ENCODE measurements at places on chromosomes 13 and 19.

- DNase-seq: no peak
Observed at GRCh38 chr13:99829161-99829560, 142.4 kb downstream of the ZIC5 start.

DNA sequence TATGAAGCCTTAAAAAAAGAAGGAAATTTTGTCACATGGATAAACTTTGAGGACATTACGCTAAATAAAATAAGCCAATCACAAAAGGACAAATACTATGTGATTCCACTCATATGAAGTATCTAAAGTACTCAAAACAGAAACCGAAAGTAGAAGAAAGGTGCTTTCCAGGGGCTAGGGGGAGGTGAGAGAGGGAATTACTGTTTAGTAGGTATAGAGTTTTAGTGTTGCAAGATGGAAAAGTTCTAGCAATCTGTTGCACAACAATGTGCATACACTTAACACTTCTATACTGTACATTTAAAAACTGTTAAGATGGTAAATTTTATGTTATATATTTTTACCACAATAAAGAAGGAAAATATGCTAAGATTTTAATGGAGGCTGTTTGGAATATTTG is 83.0 kb downstream of the POLR1D start:
- no peak for DNase-seq

DNA sequence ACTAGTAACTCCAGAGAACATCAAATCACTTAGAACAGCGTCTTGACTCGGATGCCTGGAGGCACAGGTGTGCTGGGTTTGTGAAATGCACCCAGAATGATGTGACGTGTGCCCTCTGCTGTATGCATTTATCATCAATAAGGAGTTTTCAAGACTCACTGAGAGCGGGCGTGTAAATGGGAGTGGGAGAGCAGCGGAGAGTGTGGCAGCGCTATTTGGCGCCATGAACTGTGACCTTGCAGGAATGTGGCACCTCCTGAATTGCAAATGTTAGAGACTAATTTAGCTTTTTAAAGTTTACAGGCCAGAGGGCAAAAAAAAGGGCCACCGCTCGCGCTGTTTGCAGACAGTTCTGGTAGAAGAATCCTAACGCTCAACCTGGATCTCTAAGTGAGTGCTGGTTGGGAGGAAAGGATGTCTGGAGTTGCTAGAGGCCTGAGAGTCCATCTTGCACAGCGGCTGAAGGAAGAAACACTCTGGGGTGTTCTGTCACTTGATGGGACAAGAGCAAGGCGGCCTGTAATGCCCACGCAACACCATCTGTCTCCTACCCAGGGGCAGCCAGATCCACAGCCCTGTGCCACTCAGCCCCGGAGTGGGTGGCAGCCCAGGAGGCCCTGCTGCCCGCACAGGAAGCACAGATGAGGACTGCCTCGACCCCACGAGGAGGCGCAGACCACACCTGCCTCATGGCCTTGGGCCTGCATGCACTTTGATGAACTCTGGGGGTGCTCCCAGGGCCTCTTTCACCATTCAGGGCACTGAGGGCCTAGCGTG is 19.7 kb downstream of the RANBP3 start:
- no peak for DNase-seq

DNA sequence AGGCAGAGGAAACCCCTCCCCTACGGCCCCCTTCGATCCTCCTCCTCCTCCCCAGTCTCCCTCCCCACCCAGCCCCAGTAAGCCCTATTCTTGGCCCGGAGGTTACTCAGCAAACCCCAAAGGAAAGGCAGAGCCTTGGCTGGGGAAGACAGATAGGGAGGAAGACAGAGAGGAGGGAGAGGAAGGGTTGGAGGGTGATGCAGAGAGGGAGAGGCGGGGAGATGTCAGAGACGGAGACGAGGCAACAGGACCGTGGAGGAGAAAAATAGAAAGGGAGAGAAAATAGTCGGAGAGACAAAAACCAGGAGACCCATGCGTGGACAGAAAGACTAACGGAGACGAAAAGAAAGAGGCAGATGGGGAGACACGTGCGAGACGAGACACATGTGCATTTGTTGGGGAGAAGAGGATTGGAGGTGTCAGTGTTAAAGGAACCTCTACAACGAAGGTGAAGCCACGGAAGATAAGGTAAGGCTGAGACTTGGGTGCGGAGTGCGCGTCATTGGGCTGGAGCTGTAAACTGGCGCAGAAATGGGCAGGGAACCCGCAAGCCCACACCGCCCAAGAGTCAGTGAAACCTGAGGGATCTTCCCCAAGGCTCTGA is 2.9 kb downstream of the TGFB1 start:
- DNase-seq: no peak

DNA sequence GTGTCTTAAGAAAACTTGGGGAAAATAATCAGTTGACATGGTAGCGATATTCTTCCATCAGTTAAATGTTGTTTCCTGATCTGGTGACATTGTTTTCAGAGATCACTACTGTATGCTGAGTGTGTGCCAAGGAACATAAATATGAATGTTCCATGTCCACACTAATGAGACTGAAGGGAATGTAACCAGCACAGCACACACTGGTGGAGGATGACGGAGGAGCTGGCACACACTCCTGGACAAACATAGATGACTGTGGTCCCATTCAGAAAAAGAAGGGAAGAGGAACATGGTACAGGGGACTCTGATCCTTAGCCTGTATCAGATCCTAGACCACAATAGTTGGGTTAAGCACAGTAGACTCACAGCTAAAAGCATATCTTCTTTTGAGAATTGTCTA is 574.8 kb downstream of the MYO16 start:
- DNase-seq: no peak

GRCh38 chr13:110416131-110417025 is 109.3 kb downstream of the COL4A2 start:
- no peak for DNase-seq

DNA sequence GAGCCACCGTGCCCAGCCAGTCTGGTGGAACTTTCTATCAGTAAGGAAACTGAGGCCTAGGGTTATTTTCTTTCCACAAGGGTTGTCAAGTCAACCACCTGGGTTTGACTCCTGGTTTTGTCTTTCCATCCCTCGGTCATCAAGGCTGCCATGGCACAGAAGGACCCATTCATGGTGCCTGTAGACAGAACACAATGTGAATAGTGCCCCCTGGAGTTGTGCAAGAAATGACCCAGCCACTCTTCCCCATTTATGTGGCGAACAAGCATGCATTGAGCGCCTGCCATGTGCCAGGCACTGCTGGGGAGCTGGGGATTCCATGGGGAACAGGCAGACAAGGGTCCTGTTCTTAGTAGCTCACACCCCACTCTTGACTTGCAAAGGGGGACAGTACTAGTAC is 4.1 kb downstream of the SMARCA4 start:
- DNase-seq: no peak

- peak; percentile 47 for DNase-seq
Observed at GRCh38 chr19:50565984-50566903, 2.0 kb downstream of the LRRC4B start.

GRCh38 chr19:54473071-54473891 is at the start of gene CDC42EP5:
CDC42EP5 (minus strand) TSS chr19:54473296; CDS start chr19:54465547, 7,749 bp downstream.
- DNase-seq: no peak

- no peak for DNase-seq
Observed at GRCh38 chr19:23561341-23561740, 125.7 kb downstream of the ZNF675 start.

DNA sequence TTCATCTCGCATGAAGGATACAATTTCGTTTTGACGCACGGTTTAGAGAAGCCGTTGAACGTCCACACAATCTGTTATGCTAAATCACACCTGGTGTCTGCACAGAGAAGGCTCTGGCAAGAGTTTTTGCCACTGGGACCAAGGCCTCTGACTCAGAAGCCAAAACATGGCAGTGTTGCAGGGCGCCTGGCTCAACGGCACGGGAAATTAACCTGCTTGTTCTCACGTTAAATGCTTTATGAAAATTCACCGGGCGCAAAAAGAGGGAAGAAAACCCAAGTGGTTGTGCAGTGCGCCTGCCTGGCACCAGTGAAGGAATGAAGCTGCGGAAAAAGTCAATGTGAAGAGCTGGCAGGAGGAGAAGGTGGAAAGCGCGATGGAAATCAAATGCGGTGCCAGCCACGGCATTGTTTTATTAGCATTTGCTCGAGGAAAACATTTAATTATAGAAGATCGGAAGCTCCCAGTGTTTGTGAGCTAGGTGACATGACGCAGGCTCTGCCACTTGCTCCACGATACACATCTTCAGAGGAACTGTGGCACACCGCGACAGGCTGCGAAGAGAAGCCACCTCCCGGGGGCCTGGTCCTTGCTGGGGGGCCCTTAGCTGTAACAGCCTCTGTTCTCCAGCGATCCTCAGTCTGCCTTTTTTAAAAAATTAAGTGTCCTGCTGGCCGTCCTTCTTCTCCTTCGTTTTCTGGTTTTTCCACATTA is 126.2 kb downstream of the ZIC5 start:
- DNase-seq: no peak

DNA sequence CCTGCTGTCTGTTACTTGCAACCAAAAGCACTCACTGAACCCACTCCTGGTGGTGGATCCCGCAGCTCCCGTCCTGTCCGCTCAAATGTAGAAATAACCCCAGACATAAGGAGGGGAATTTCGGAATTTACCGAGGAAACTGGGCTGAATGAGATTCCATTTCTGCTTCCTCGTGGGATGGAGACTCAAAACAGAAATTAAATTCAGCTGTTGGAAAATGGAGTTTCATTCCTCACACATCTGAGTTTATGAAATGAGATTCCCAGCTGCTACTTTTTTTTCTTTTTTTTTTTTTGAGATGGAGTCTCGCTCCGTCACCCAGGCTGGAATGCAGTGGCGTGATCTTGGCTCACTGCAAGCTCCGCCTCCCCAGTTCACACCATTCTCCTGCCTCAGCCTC is 44.3 kb downstream of the COLGALT1 start:
- no peak for DNase-seq

- DNase-seq: peak; percentile 81
Observed at GRCh38 chr13:95191821-95192563, 109.3 kb downstream of the ABCC4 start.

DNA sequence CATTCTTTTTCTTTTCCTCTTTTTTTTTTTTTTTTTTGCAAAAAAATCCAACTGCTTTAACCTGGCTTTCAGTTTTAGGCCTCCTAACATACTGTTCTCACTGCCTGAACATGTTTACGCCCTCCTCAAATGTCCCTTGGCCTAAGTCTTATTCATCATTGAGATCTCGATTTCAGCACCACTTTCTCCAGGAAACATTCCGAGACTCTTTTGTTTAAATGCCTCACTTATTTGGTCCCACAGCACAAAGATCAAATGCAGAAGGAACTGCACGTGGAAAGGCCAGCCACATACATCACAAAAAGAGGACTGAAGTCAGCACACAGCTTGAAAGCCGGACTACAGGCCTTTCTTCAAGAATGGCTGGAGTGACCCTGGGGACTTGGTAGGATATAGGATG is 79.2 kb upstream of the POMP start:
- no peak for DNase-seq

DNA sequence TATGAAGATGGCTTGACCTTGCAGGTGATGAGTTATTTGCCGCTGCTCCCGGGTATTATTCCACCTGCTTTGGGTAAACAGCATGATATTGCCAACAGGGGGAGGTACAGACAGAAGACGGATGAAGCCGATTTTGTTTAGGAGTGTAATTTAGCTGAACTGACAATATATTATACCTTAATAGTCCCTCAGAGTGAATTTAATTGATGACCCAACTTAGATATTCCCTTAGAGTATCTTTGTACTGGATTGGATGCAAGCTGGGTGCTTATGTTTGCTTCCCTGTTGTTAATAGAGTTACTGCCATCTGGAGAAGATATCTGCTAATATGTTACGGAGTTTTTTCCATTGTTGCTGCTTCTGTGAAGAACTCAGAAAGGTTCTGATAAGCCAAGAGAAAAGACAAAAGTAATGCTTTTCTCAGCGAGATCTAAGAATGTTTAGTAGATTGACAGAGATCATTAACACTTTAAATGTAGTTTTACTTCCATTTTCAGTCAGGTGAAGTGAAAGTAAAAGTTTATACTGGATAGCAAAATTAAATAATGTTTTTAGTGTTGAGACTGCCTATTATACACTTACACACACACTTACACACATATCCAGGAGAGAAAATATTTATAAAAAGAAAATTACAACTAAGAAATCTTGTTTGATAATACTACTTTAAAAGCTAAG is 2220.8 kb upstream of the PCDH20 start:
- no peak for DNase-seq

DNA sequence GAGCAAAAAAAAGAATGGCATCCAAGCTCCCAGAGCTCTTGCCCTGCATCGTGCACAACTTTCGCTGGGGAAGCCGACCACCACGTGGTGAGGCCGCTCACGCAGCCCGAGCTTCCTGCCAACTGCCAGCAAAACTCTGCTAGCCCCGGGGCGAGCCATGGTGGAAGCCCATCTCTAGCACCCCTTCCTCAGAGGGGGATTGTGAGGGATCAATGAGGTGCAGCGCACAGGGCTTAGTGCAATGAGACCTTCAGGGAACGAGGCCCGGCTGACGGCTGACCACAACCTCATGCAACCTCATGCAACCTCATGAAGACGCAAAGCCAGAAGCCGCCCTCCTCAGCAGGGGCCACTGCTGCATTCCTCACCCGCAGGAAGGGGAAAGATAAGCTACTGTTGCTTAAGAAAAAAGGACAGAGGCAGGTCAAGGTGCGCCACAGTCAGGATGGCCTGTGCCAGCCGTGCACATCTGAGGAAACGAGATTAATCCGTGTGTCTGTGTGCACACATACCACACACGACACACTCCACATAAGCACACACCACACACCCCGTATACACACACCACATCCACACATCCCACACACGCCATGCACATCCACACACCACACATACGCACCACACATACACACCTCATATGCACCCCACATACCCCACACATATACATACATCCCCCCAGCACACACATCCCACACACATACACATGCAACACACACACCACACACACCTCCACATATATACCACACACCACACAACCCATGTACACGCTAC is 9.6 kb downstream of the HSPBP1 start:
- DNase-seq: no peak

Data from activated CD4-positive, alpha-beta T cell treated with anti-CD3 and anti-CD28 coated beads, Interleukin-2, amount 50 U/mL, for 48 hours (primary cell).